Left lung (tissue), 14 donors: ENCODE measurements at places on chromosomes 6 and 20.

GRCh38 chr20:40821429-40821828, 132.4 kb upstream of the MAFB start:
- DNase-seq, result no peak

- no peak for DNase-seq
Measured at GRCh38 chr20:48284837-48285236, 499.6 kb upstream of the SULF2 start.

GRCh38 chr6:142332393-142333098, 30.7 kb downstream of the ADGRG6 start:
- peak; percentile 75 for DNase-seq

GRCh38 chr6:7389162-7389450, 436 bp downstream of the CAGE1 start:
- DNase-seq, result no peak

GRCh38 chr6:169725125-169726048, 1.1 kb upstream of the PHF10 start:
- DNase-seq, result peak; percentile 79

- no peak for DNase-seq
Measured at GRCh38 chr6:119533603-119534279, 184.2 kb upstream of the MAN1A1 start.

- DNase-seq, result peak; percentile 86
Measured at GRCh38 chr6:33620856-33621710, at the start of gene ITPR3. Gene ITPR3, plus strand, starts transcription at chr6:33621322. Its CDS starts 281 bp downstream, at chr6:33621603.

GRCh38 chr6:78896227-78896626, 28.9 kb downstream of the IRAK1BP1 start:
- no peak for DNase-seq

GRCh38 chr20:41621421-41621820, 3.2 kb upstream of the CHD6 start:
- no peak for DNase-seq

DNA sequence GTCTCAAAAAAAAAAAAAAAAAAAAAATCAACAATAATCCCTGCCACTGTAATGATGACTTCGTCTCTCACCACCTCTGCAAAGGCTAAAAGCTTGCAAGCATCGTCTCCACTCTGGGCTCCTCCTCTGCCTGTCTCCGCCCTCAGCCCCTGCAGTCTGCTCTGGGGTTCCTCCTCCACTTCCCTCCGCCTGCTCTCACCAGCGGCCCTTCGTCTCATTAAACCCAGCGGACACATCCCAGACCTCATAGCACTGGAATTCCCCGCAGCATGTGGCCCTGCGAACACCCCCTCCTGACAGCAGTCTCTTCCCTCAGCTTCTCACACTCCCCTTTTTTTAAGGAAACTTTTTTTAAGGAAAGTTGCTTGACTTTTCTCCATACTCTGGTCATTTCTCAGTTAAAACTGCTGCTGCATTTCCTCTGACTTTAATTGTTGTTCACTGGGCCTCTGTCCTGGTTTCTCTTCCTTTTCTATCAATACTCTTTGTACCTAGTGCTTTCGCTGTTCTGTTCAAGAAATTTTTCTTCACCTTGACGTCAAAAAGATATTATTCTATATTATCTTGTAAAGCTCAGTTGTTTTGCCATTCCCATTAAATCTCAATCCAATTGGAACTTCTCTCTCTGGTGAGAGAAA, 70.9 kb upstream of the PLEKHG1 start:
- DNase-seq, result no peak

- no peak for DNase-seq
Measured at GRCh38 chr20:62141043-62141396, 2.2 kb downstream of the PSMA7 start.

GRCh38 chr6:165988757-165989456, 178.7 kb downstream of the TBXT start:
- DNase-seq, result no peak

DNA sequence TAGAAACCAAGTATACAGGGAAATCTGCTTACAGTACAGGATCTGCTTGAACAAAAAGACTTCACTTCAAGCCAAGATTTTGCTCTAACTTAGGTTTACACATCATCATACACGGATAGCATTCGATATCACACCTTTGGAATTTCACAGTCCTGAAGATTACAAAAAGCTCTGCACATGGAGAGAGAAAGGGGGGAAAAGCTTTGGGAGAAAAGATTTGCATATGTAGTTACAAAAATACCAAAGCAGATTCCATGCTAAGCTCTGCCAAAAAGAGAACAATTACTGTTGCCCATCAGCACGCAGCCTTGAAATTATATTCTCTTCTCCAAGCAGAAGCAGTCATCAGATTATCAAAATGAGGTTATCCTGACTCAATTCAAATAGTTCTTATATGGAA, 62.0 kb downstream of the HIVEP2 start:
- DNase-seq, result no peak

- DNase-seq, result no peak
Measured at GRCh38 chr20:63442100-63442493, 30.4 kb downstream of the KCNQ2 start.

DNA sequence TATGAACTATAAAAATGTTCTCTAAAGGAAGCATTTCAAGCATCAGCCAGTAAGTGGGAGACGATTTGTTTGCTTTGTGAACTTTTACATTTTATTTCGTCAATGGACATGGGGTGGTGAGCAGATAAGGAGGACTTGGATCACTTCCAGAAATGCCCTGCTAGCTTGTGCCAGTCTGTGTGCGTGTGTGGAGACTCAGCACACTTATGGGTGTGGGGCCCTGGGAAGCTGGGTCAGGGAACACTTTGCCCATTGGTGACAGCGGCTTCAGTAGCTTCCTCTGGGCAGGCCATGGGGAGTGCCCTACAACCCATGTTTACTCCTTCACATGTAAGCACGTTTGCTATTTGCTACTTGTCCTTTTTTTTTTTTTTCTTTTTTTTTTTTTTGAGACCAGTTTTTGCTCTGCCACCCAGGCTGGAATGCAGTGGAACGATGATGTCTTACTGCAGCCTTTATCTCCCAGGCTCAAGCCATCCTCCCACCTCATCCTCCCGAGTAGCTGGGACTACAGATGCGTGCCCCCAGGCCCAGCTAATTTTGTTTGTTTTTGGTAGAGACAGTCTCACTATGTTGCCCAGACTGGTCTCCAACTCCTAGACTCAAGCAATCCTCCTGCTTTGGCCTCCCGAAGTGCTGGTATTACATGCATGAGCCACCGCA, 24.2 kb downstream of the PRDM1 start:
- no peak for DNase-seq

DNA sequence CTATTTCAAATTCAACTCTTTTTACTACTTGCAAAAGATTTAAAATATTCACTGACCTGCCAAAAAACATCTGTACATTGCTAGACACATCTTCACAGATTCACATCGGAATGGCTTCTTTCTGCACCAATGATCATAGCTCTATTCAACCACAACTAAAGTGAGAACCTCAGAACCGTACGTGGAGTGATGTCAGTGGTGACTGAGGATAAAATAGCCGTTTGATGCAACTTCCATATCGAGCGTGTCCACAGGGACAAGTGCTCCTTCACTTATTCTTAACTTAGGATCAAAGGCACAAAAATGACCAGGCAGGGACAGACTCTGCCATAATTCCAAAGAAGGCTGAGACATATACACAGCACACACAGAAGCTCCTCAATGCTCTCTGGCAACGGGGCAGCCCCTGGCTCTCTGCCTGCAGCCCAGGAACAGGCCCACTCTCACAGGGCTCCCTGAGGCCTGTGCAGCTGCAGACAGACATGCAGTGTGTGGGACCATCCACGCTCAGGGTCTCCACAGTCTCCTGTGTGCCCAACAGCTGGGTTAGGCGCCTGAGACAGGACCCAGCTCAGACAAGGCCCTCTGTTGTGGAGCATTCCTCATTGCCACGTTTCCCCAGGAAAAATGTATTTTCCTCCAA, 22.8 kb downstream of the FYN start:
- no peak for DNase-seq

DNA sequence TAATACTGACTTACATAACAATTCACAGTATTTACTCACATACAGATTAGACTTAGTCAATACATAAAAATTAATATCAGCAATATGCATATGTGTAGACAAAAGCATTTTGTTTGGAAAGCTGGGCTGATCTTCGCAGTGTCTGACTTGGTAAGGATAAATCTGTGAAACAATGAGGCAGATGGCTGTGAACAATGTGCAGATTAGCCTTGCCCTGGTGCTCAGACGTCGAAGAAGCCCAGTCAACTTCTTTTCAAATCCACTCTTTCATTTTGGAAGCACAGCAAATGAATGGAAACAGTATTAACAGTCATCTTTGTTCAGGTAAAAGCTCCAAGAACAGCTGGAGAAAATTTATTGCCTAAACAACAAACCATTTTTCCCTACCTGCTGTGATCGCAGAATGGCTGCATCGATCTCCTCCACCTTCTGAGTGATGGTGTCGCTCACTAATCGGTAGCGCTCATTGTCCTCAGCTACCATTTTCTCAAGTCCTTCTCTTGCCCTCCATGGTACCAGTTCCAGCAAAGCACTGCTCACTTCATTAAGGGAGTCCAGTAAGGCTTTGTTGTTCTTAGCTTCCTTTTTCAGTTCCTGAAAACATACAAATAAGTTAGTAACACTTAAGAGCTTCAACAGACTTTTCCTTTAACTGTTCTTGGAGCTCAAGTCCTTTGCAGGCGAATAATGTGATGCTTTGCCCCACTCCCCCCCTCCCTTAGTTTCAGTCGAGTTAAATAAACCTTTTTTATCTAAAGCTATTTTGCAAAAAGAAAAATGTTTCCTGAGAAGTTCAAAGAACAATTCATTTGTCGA, 116.5 kb downstream of the DST start:
- DNase-seq, result no peak

- DNase-seq, result no peak
Measured at GRCh38 chr20:17345321-17345720, 118.5 kb downstream of the PCSK2 start.

DNA sequence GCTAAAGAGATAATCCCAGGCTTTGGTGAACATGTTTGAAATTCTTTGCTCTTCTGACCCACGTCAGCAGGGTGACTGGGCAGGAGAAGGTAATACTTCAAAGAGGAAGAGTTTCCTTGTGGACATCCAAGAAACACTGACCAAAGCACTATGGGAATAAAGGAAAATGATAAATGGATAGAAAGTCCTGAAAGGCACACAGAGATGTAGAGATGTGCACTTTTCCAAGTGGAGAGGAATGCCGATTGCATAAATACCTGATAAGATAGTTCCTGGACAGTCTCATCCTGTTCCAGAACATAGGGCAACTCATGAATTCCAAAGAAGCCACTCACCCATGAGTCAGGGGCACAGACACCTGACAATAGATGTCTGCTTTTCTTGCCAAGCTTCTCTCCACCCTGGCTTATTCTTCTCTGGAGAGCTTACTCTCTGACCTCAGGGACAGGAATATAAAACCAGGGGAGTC, 191.3 kb upstream of the FOXA2 start:
- no peak for DNase-seq

DNA sequence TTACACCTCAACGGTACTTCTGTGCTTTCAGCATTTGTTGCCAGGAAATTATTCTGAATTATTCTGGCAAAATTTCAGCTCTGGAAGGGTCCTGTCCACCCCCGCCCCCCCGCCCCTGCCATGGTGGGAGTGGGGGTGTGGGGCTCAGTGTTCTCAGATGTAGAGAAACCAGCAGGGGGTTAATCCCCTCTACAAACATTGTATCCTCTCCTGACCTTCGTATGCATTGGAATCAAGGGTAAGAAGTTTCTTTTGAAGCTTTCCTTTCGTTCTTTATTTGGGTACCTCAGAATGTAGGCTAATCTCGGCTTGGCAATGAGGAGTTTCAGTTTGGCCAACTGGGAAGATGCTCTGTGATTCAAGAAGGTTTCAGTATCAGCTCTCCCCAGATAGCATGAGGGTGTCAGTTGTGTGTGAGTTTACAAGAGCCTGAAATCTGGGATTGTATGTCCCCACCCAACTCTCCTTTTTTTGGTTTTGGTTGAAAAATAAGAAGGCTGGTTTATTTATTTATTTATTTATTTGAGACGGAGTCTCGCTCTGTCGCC, 25.5 kb upstream of the OLIG3 start:
- DNase-seq, result no peak
